ENCODE measurements at places on chromosomes 2 and 18.

DNA sequence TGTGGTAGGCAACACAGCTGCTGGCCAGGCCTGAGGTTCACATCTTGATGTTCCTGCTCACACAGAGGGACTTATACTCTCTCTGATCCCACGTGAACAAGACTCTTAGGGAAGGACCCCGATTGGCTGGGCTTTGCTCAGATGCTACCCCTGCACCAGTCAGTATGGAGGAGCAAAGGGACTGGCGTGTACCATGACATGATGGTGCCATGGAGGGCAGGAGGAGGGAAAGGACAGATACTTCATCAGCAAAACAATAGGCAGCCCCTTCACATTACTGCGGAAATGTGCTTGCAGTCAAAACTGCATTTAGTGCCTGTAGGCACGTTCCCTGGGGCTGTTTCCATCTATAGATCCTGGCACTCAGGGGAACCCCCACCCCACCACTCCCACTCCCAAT, 42.7 kb downstream of the ZFP36L2 start:
- no peak for DNase-seq

GRCh38 chr2:168538133-168538532, 82.1 kb downstream of the CERS6 start:
- no peak for DNase-seq

- no peak for DNase-seq
These were observed 8.8 kb downstream of the PDCD1 start for GRCh38 chr2:241849616-241850543.

DNA sequence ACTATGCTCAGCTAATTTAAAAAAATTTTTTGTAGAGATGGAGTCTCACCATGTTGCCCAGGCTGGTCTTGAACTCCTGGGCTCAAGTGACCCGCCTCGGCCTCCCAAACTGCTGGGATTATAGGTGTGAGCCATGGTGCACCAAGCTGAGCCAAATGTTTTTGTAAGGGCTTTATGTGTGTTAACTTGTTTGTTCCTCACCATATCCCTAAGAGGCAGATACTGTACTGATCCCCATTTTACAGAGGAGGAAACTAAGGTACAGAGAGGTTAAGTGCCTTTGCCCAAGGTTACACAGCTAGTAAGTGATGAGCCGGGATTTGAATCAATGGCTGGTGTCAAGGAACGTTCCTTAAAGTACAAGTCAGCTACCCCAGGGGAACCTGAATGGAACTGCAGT, 85.3 kb upstream of the KLF7 start:
- no peak for DNase-seq

GRCh38 chr2:221567809-221568208, 4.3 kb downstream of the EPHA4 start:
- no peak for DNase-seq
